ENCODE measurements at places on chromosomes 1 and 21.
A peak's percentile ranks its signal among the peaks of the same experiment; 100 is the strongest.

- DNase-seq: no peak
- H3K4me3 ChIP-seq: no peak overlapping the region
- H3K4me1 ChIP-seq: no peaks in the 10 kb centered on the region
- H3K27me3 ChIP-seq: no peaks in the 10 kb centered on the region
- H3K27ac ChIP-seq: no peak overlapping the region
- H3K36me3 ChIP-seq: no peaks in the 10 kb centered on the region
These were observed 594.6 kb upstream of the ZP4 start for GRCh38 chr1:238485057-238485911.

DNA sequence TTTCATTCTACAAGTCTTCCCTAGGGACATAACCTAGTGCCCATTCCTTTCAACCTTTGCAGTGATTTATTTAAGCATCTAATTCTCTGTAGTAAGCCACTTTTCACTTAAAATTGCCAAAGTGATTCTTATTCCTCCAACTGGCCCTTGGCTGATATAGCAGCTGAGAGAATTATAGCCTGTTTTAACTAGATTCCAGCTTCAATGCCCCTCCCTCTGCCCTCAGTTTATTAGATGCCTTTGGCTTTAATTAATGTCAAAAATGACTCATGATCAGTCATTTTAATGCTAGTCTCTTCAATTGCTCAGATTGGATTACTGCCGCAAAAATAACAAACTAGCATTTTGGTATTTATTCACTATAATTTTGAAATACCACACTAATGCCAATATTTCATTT lies 145.4 kb upstream of the KCTD3 start:
- H3K36me3 ChIP-seq: no peaks in the 10 kb centered on the region
- H3K4me1 ChIP-seq: no peaks in the 10 kb centered on the region
- DNase-seq: no peak
- H3K27me3 ChIP-seq: no peaks in the 10 kb centered on the region
- H3K4me3 ChIP-seq: no peak overlapping the region

DNA sequence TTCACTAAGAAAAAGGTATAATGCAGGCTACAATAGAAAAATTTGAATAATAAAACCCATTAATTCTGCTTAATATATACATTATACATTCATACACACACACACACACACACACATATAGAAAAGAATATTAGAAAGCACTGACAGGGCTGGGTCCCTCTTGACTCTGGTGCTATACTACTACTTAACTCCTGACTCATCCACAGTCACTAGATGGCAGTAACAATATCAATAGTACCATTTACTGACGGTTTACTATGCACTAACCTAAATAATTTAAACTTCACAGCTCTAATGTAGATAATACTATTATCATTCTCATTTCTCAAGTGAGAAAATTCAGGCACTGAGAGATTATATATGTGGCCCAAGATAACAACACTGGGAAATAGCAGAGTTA lies 87.5 kb downstream of the COP1 start:
- H3K4me1 ChIP-seq: no peaks in the 10 kb centered on the region
- H3K36me3 ChIP-seq: no peaks in the 10 kb centered on the region
- H3K27me3 ChIP-seq: no peaks in the 10 kb centered on the region
- H3K4me3 ChIP-seq: no peak overlapping the region
- no peak for DNase-seq
- H3K27ac ChIP-seq: no peak overlapping the region

DNA sequence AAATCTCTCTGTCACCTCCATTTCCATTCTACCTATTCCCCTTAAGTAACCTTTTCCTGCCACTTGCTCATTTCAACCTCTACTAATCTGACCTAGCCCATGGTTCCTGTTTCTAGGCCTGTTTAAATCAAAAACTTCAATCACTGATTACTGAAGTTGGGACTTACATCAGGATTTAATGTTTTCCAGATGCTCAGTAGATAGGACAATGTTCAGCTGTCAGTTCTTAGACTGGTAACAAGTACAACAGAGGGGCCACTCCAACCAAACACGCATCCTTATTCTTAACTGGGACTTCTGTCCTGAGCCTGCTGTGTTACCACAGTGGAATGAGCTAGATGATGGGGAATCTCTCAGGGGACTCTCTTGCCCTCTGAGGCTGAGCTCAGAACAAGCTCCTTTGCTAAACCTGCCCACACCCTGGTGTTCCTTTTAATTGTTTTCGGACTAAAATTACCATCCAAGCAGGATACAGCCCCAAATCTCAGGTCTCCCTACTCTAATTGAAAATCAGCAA lies 974.6 kb downstream of the TTLL7 start:
- no peak for DNase-seq
- no peak overlapping the region for H3K27ac ChIP-seq
- H3K4me1 ChIP-seq: no peaks in the 10 kb centered on the region
- no peaks in the 10 kb centered on the region for H3K36me3 ChIP-seq
- H3K4me3 ChIP-seq: no peak overlapping the region

DNA sequence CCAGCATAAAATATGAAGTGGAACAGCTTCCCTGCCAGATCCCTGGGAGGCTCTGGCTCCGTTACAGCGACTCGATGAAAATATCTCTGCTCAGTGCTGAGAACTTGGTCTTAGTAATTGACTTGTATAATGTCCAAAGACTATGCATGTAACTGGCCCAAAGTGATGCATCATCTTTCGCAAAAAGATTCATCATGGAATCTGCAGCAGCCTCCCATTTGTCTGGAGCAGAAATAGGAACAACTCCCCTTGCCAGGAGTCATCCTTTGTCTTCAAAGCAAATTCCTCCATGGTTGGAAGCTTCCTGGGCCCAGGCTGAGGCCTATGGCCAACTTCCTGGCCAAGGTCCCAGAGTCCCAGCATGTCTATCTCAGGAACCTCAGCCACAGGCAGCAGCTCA lies 16.9 kb upstream of the SLC6A17 start:
- no peaks in the 10 kb centered on the region for H3K27me3 ChIP-seq
- no peak overlapping the region for H3K4me3 ChIP-seq
- H3K27ac ChIP-seq: no peak overlapping the region
- DNase-seq: no peak

DNA sequence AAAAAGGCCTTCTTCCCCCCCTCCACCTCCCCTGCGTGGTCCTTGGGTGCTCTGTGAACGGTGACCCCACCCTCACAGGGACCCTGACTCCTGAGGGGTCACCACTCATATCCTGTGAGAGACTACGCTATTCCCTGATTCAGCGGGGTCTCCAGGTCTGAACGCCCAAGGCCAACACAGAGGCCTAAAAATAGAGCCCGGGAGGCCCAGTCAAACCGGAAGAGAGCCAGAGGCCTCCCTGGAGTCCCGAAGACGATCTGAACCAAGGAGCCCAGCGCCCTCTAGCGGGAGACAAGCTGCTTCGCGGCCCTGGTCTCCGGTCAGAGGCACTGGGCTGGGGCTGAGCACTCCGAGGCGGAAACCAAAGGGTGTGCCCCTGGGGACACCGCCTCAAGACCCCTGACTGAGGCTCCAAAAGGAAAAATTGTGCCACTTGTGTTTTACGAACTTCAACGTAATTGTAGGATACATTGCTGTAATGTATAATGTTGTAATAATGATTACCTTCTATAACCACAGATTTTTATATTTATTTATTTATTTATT lies 42.4 kb upstream of the PSEN2 start:
- no peaks in the 10 kb centered on the region for H3K27me3 ChIP-seq
- peak; percentile 92 for DNase-seq
- H3K4me3 ChIP-seq: peak overlapping the region; percentile 1
- peak overlapping the region; percentile 95 for H3K27ac ChIP-seq
- no peaks in the 10 kb centered on the region for H3K36me3 ChIP-seq
- H3K4me1 ChIP-seq: peaks cover 17% of the 10 kb centered on the region

DNA sequence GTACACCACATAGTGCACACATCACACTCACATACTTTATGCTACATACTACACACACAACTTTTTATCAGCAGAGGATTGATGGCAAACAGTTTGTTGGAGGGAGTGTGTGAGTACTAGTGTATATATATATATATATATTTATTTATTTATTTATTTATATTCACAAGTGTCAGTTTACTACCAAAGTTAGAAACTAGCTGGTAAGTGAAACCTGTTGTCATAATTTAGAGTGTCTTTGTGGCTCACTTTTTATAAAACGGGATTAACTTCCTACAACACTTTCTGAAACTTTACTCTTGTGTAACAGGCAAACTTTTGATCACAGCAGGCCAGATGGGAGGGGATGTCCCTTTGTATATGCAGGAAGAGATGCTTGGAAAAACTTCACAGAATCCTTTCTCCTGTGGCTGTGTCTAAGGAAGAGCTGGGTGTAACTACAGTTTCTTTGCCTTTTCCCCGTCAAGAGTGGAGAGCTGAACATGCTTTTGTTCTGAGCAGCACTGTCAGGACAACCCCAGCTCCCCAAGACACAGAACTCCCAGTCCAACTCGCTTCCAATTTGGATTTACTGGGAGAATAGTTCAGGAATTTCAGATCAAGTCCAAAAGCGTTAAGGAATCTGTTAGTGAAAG lies 1.9 kb upstream of the SAMD13 start:
- no peaks in the 10 kb centered on the region for H3K36me3 ChIP-seq
- H3K27me3 ChIP-seq: no peaks in the 10 kb centered on the region
- DNase-seq: no peak

DNA sequence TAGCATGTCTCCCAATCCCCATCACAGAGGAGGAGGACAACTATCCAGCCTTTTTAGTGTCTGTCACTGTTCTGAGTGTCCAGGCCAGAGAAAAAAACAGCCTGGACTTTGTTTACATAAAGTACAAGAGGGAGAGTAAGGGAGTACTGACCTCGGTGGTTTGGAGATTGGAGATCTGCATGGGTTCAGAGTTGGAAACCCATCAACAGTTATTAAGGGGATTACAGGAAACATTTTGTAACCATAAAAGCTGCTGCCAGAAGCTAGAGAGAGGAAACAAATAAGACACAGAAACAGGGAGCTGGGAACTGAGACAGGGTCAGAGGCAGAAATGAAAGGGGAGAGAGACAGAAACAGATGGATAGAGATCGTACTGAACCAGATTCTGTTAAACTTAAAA lies 131.5 kb upstream of the CTTNBP2NL start:
- no peak overlapping the region for H3K4me3 ChIP-seq
- H3K27me3 ChIP-seq: no peaks in the 10 kb centered on the region
- H3K36me3 ChIP-seq: no peaks in the 10 kb centered on the region
- peaks cover 44% of the 10 kb centered on the region for H3K4me1 ChIP-seq

DNA sequence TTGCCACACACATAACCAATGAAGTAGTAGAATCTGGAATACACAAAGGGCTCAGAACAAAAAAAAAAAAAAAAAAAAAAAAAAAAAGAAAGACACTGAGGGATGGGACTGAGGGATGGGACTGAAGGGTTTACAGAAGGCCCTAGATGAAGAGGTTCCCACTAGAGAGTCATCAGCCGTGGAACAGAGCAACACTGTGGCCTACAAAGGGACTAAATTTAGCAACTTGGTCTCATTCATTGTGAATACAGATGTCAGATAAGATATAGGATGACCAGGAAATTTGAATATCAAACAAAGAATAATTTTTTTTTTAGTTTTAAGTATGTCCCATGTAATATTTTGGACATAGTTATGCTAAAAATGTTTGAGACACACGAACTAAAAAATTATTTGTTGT lies 62.1 kb downstream of the GLUL start:
- no peaks in the 10 kb centered on the region for H3K4me1 ChIP-seq
- no peak overlapping the region for H3K27ac ChIP-seq
- no peak overlapping the region for H3K4me3 ChIP-seq
- no peaks in the 10 kb centered on the region for H3K27me3 ChIP-seq
- DNase-seq: no peak

DNA sequence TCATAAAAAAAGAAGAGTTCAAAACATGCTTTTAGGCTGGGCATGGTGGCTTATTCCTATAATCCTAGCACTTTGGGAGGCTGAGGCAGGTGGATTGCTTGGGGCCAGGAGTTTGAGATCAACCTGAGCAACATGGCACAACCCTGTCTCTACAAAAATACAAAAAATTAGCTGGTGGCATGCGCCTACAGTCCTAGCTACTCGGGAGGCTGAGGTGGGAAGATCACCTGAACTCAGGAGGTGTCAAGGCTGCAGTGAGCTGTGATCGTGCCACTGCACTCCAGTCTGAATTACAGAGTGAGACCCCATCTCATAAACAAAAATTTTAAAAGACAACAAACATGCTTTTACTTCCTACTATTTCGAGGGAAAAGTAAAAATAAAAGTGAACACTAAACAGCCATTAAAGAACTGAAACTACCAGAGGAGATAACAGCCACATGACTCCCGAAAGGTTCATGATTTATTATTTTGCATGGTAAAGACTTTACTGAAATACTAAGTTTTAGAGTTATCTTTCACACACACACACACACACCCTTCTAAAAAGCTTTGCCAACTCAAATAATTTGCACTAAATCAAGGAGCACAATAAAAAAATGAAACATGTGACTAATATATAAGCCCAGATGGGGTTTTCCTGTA lies 48.1 kb downstream of the USP1 start:
- H3K36me3 ChIP-seq: no peaks in the 10 kb centered on the region
- H3K4me1 ChIP-seq: no peaks in the 10 kb centered on the region
- H3K27ac ChIP-seq: no peak overlapping the region

- no peak for DNase-seq
- H3K4me3 ChIP-seq: no peak overlapping the region
- peaks cover 43% of the 10 kb centered on the region for H3K4me1 ChIP-seq
- H3K36me3 ChIP-seq: no peaks in the 10 kb centered on the region
- H3K27ac ChIP-seq: peak overlapping the region; percentile 29
These were observed 131.6 kb downstream of the RRAGC start for GRCh38 chr1:38727684-38728584.

DNA sequence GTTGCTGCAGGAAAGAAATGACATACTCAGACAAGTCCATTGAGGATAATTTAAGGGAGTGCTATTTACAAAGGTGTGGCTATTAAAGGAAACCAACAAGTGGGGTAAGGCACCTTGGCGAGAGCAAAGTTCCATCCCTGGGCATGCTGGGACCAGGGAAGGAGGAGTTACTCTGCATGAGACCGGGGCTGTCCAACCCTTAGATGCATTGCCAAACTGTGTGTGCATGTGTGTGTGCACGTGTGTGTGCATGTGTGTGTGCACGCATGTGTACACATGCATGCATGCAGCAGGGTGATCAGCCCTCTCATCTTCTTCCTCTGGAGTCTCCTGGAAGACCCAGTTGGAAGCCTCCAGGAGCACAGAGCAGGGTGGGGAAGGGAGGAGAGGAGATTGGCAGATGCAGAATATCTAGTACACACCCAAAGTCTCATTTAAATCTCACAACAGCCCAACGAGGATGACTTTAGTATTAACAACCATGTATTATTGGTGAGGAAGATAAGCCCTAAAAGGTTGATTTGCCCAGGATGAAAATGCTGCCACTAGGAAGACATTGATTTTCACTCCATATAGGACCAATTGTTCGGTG lies 72.2 kb upstream of the CD34 start:
- no peaks in the 10 kb centered on the region for H3K36me3 ChIP-seq
- no peaks in the 10 kb centered on the region for H3K27me3 ChIP-seq
- peak; percentile 67 for DNase-seq

- no peak for DNase-seq
- peaks cover 40% of the 10 kb centered on the region for H3K4me1 ChIP-seq
- H3K27ac ChIP-seq: no peak overlapping the region
- H3K36me3 ChIP-seq: no peaks in the 10 kb centered on the region
- no peak overlapping the region for H3K4me3 ChIP-seq
- H3K27me3 ChIP-seq: peaks cover 14% of the 10 kb centered on the region
These were observed 4.2 kb downstream of the IGSF21 start for GRCh38 chr1:18111605-18112297.

- H3K4me3 ChIP-seq: peak overlapping the region; percentile 50
- no peaks in the 10 kb centered on the region for H3K27me3 ChIP-seq
- no peak for DNase-seq
These were observed 1.1 kb downstream of the ADGRB2 start for GRCh38 chr1:31762726-31763670.

GRCh38 chr1:43387976-43388599 lies 1.5 kb downstream of the MED8 start:
- no peaks in the 10 kb centered on the region for H3K36me3 ChIP-seq
- H3K4me3 ChIP-seq: peak overlapping the region; percentile 89
- no peak overlapping the region for H3K27ac ChIP-seq
- no peaks in the 10 kb centered on the region for H3K27me3 ChIP-seq
- H3K4me1 ChIP-seq: peaks cover 33% of the 10 kb centered on the region
